Kidney (tissue), 22 donors: ENCODE measurements at places on chromosomes 2 and 18. TPM values are rescaled to one million over a fixed set of nuclear protein-coding genes. Genes with fewer than 3 reads are reported as not detected.

DNA sequence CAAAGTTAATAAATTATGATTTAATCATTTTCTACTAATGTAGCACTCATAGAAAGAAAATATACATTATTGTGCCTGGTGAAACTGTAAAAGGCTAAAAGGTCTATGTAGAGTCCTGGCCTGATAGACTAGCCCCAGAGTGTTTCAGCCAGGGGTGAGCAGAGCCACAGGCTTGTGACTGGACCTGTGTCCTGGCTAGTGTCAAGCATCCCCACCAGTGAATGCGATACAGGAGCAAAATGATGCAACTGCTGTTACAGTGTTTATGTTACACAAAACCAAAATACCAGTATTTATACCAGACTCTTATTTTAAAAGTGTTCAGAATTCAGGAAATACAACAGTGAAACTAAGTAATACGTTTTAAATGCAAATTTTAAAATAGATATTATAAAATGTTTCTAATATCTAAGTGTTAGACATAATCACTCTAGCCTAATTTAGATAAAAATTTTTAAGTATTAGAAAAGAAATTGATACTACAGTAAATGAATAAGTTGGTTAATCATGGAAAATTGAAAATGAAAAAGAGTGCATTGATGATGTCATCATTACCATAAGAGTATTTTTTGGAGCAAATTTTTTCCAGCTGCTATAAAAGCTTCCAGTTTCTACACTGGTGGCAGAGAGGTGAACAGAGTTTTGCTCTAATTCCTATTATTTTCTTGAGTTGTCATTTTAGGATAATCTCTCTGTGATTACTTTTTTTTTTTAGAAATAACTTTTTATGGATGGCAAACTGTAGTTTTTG is 6.2 kb upstream of the TSPYL6 start:
- no peak for DNase-seq
- H3K4me1 ChIP-seq: no peaks in the 10 kb centered on the region
- H3K27me3 ChIP-seq: no peaks in the 10 kb centered on the region
- H3K4me3 ChIP-seq: no peak overlapping the region
- no peak overlapping the region for H3K27ac ChIP-seq
- no peaks in the 10 kb centered on the region for H3K36me3 ChIP-seq

The RFTN2 gene
- 4.0 TPM for total RNA-seq

The LIMS2 gene
- 101 TPM for total RNA-seq

GRCh38 chr2:37865640-37866039 is 59.4 kb upstream of the RMDN2 start:
- H3K4me1 ChIP-seq: no peaks in the 10 kb centered on the region
- H3K27ac ChIP-seq: no peak overlapping the region
- no peak overlapping the region for H3K4me3 ChIP-seq
- DNase-seq: peak; percentile 72

DNA sequence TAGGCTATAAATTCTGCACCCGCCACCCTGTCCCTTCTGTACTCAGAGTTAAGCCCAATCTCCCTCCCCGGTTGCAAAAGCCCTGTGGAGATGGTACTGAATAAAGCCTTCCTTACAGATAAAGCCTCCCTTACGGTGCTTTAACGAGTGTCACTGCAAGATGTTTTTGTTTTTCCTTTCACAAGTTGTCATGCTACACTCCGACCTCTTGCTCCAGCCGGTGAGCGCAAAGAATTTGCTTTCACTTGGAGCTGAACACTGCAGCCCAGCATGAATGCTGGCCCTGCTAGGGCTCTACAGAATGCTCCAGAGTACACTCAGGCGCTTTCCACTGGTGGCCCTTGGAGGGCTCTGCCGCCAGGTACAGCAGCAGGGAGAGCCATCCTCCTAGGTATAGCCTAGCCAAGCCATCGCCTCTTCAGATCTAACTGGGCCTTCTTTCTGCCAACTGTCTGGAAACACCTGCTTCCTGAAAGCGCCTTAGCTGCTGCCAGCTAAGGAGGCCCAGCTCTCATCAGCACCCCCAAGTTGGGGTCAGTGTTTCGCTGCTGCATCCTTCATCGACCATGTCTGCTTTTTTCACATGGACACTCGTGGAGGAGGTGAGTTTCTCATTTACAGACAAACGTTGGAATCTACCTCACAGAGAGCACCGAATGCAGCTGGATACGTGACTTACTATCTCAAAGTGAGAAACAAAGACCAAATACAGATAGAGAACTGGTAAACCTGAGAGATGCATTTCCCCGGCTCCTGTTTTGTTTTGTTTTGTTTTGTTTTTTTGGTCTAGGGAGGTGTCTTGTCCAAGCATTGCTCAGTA is 13.4 kb upstream of the CREG2 start:
- no peak overlapping the region for H3K27ac ChIP-seq
- H3K4me1 ChIP-seq: peaks cover 11% of the 10 kb centered on the region
- H3K27me3 ChIP-seq: no peaks in the 10 kb centered on the region
- no peak for DNase-seq
- H3K4me3 ChIP-seq: no peak overlapping the region
